Caco-2 (cell line): ENCODE measurements at places on chromosomes 11 and 22. TPM values are rescaled to one million over a fixed set of nuclear protein-coding genes. Genes with fewer than 3 reads are reported as not detected.
A peak's percentile ranks its signal among the peaks of the same experiment; 100 is the strongest.

DNA sequence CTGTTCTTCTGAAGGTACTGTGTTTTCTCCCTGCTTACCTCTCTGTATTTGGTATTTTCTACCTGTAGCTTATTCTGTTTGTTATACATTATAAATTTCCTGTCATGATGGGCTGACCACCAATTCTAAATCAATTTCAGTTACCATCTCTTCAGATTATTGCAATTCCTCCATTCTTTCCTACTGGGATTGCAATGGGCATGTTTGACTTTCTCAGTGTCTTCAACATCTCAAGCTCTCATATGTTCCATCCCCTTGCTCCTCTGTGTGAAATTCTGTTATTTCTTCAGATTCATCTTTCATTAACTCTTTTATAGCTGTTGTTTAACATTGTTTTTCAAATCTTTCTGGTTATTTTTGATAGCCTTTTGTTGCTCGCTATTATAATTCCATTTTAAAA, 15.5 kb upstream of the C22orf39 start:
- H3K4me3 ChIP-seq: no peak overlapping the region
- no peak for DNase-seq
- no peak overlapping the region for H3K27ac ChIP-seq
- H3K4me1 ChIP-seq: no peaks in the 10 kb centered on the region
- H3K36me3 ChIP-seq: peaks cover 4% of the 10 kb centered on the region

DNA sequence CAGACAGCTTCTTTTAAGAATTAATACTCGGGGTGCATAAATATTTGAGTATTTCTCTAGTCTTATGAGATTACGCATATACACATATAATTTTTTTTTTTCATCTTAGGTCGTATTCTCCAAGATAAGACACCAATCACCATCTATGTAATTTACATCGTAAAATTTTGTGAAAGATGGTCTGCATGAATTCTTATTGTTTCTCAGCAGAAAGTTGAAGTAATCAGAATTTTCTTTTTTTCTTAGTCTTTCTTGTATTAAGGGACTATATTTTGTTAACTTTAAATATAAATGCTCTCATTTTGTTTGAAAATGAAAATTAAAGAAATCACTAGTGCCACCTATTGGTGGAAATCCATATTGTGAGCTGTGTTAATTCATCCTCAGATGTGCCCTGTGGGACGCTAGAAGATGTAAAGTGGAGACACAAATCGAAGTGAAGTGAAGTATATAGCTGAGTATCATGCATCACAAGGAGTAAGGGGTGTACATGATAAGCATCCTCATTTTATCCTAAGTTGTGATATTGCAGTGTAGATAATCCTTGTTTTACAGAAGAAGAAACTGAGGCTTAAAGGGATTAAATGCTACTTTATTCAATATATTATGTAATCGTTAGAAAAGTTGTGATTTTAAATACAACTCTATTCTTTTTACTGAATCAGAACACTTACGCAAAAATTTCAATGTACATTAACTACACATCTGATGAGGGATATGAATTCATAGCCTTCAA, 2084.3 kb downstream of the LRRC4C start:
- no peaks in the 10 kb centered on the region for H3K4me1 ChIP-seq
- H3K27me3 ChIP-seq: no peaks in the 10 kb centered on the region
- H3K27ac ChIP-seq: no peak overlapping the region
- DNase-seq: peak; percentile 53
- no peaks in the 10 kb centered on the region for H3K36me3 ChIP-seq

Gene MS4A6E
- not detected in 2 replicates for total RNA-seq

Gene PAX6
- 0.43 and 0.74 TPM in 2 replicates for total RNA-seq

Gene C11orf86
- total RNA-seq: not detected in 2 replicates

- no peaks in the 10 kb centered on the region for H3K27me3 ChIP-seq
- no peak overlapping the region for H3K4me3 ChIP-seq
- DNase-seq: no peak
- no peaks in the 10 kb centered on the region for H3K36me3 ChIP-seq
- H3K27ac ChIP-seq: no peak overlapping the region
- H3K4me1 ChIP-seq: no peaks in the 10 kb centered on the region
Measured at GRCh38 chr22:23497016-23497885, 82.8 kb downstream of the IGLL1 start.

DNA sequence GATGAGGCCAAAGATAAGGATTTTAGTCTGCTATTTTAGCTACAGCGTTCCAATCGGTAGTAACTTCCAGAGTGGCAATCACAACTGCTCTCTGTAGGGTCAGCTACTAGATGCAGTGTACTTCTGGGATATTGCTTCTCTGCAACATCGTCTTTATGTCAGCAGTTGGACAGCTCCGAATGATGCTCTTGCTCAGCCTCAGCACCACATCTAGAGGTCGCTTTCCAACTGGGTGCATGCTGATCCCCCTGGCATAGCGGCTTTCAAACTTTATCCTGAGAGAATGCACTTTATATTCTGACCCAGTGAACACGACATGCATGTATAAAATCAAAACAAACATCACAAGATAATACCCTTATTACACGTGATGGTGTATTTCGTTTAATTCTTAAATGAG, 219.6 kb downstream of the C11orf87 start:
- H3K4me1 ChIP-seq: no peaks in the 10 kb centered on the region
- no peak overlapping the region for H3K27ac ChIP-seq
- H3K36me3 ChIP-seq: no peaks in the 10 kb centered on the region
- peak; percentile 58 for DNase-seq
- no peak overlapping the region for H3K4me3 ChIP-seq

Gene IL17REL
- total RNA-seq: not detected in 2 replicates

- no peaks in the 10 kb centered on the region for H3K4me1 ChIP-seq
- no peak for DNase-seq
- H3K4me3 ChIP-seq: no peak overlapping the region
Measured at GRCh38 chr22:30614268-30614667, 7.3 kb downstream of the TCN2 start.

- DNase-seq: no peak
- no peak within 1 kb of the TSS for H3K27ac ChIP-seq
- no peaks in the 10 kb centered on the region for H3K27me3 ChIP-seq
- no peaks in the 10 kb centered on the region for H3K36me3 ChIP-seq
- H3K4me1 ChIP-seq: no peaks in the 10 kb centered on the region
Measured at GRCh38 chr11:18726040-18726439, at the start of gene IGSF22. Gene IGSF22 (minus strand): TSS chr11:18726188. CDS start chr11:18724236, 1,952 bp downstream.

Gene RGL4
- not detected in 2 replicates for total RNA-seq

DNA sequence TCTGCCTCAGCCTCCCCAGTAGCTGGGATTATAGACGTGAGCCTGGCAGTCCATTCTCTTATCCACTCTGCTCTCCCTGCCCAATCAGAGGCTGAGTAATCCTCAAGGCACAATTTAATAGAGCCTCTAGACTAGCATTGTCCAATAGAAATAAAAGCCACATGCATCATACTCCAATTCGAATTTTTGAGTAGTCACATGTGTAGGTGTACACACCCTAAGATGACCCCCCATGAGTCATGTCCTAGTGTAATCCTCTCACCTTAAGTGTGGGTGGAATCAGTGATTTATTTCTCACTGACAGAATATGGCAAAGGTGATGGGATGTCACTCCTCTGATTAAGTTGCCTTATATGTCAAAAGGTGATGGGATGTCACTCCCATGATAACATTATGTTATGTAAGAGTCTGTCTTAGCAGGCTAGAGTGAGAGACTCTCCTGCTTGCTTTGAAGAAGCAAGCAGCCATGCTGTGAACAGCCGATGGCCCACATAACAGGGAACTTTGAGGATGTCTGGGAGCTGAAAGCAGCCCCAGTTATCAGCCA, 61.3 kb downstream of the MN1 start:
- no peaks in the 10 kb centered on the region for H3K4me1 ChIP-seq
- H3K36me3 ChIP-seq: no peaks in the 10 kb centered on the region
- no peak overlapping the region for H3K27ac ChIP-seq
- H3K4me3 ChIP-seq: no peak overlapping the region

DNA sequence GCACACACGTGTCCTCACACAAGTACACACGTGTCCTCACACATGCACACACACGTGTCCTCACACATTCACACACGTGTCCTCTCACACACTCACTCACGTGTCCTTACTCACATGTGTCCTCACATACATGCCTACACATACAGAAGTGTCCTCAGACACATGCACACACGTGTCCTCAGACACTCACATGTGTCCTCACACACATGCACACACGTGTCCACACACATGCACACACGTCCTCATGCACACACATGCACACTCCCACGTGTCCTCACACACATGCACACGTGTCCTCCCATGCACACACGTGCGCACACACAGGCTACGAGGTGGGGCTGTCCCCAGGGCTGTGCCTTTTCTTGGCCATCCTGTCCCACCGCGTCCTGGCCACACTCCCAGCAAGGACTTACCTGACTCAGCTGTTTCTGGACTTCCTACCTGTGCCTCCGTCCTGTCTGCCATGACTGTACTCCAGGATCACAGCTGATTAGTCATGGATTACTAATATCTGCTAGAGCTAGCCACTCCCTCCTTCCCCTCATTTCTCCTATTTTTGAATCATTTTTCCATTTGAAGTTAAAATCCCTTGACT, 990.2 kb downstream of the BRD1 start:
- H3K27me3 ChIP-seq: no peaks in the 10 kb centered on the region
- H3K27ac ChIP-seq: no peak overlapping the region
- no peak overlapping the region for H3K4me3 ChIP-seq
- H3K36me3 ChIP-seq: no peaks in the 10 kb centered on the region
- H3K4me1 ChIP-seq: no peaks in the 10 kb centered on the region
- DNase-seq: no peak

Gene SLCO2B1
- total RNA-seq: 231 and 277 TPM in 2 replicates

- peaks cover 4% of the 10 kb centered on the region for H3K4me1 ChIP-seq
- no peak for DNase-seq
- H3K4me3 ChIP-seq: no peak overlapping the region
- no peaks in the 10 kb centered on the region for H3K27me3 ChIP-seq
- H3K27ac ChIP-seq: no peak overlapping the region
Measured at GRCh38 chr11:2346014-2346413, 31.1 kb upstream of the CD81 start.

- H3K27ac ChIP-seq: peak overlapping the region; percentile 54
- DNase-seq: peak; percentile 77
- H3K27me3 ChIP-seq: no peaks in the 10 kb centered on the region
- H3K36me3 ChIP-seq: no peaks in the 10 kb centered on the region
Measured at GRCh38 chr11:102186551-102187191, 76.4 kb downstream of the YAP1 start.

Gene CHEK1
- 121 and 142 TPM in 2 replicates for total RNA-seq

Gene FGF4
- not detected in 2 replicates for total RNA-seq

Gene XBP1
- total RNA-seq: 215 and 225 TPM in 2 replicates

GRCh38 chr22:17429516-17429915, 60.3 kb downstream of the CECR2 start:
- no peaks in the 10 kb centered on the region for H3K27me3 ChIP-seq
- no peak overlapping the region for H3K4me3 ChIP-seq
- no peaks in the 10 kb centered on the region for H3K36me3 ChIP-seq
- no peaks in the 10 kb centered on the region for H3K4me1 ChIP-seq
- H3K27ac ChIP-seq: no peak overlapping the region

- H3K4me1 ChIP-seq: peaks cover under 1% of the 10 kb centered on the region; the same call in 1 of the 2 replicates
- H3K27ac ChIP-seq: no peak overlapping the region
- no peak for DNase-seq
- no peaks in the 10 kb centered on the region for H3K27me3 ChIP-seq
Measured at GRCh38 chr11:131430473-131431208, 60.2 kb downstream of the NTM start.

- no peak for DNase-seq
- H3K4me3 ChIP-seq: no peak overlapping the region
- H3K27me3 ChIP-seq: no peaks in the 10 kb centered on the region
- no peaks in the 10 kb centered on the region; the same call in 1 of the 2 replicates for H3K36me3 ChIP-seq
Measured at GRCh38 chr11:47606731-47607130, 12.5 kb upstream of the C1QTNF4 start.

DNA sequence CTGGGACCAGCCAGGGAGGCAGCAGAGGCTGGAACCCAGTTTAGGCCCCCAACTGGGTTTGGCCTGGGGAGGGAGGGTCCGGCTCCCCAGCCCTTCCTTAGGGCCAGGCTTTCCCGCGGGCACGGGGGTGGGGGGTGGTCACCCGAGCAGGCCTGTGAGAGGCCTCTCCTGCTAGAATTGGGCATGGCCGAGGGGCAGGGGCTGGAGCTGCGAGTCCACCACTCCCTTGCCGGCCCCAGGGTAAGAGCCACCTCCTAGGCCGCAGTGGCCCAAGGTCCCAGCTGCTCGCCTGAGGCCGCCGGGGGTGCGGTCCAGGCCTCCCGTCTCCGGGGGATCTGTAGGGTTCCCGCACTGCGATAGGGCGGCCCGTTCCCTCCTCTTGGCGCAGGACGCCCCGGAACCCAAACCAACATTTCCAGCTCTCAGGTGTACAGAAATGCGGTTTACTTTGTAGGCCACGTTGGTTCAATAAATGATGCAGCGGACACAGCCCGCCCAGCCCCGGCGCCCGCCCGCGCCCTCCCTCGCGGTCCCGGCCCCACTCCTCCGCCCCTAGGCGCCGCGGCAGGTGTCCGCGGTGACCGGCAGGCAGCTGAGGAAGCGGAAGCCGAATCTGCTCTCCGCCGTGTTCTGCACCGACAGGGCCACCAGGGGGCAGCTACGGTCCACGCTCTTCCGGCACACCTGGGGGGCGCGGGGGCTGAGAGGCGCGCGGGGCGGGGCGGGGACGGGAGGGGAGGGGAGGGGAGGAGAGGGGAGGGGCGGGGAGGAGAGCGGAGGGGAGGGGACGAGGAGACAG, 5.9 kb downstream of the LMNTD2 start:
- no peaks in the 10 kb centered on the region for H3K27me3 ChIP-seq
- peak overlapping the region; percentile 62 for H3K4me3 ChIP-seq
- peaks cover 20% of the 10 kb centered on the region for H3K4me1 ChIP-seq
- DNase-seq: peak; percentile 86
- no peaks in the 10 kb centered on the region for H3K36me3 ChIP-seq

Gene SLC37A2
- 11.4 and 13.8 TPM in 2 replicates for total RNA-seq

GRCh38 chr11:104541701-104542100, 356.6 kb downstream of the CASP12 start:
- no peak overlapping the region for H3K4me3 ChIP-seq
- H3K27ac ChIP-seq: no peak overlapping the region
- no peaks in the 10 kb centered on the region for H3K36me3 ChIP-seq
- no peaks in the 10 kb centered on the region for H3K27me3 ChIP-seq

- H3K36me3 ChIP-seq: no peaks in the 10 kb centered on the region
- H3K4me1 ChIP-seq: peaks cover 11% of the 10 kb centered on the region; the same call in 1 of the 2 replicates
- H3K4me3 ChIP-seq: peak overlapping the region; percentile 31; the same call in 1 of the 2 replicates
- peaks cover 3% of the 10 kb centered on the region; the same call in 1 of the 2 replicates for H3K27me3 ChIP-seq
- H3K27ac ChIP-seq: no peak overlapping the region
- DNase-seq: no peak
Measured at GRCh38 chr11:70078781-70079616, 882 bp downstream of the ANO1 start.

- peaks cover 86% of the 10 kb centered on the region for H3K4me1 ChIP-seq
- DNase-seq: no peak
- no peaks in the 10 kb centered on the region for H3K27me3 ChIP-seq
- peak overlapping the region; percentile 67 for H3K27ac ChIP-seq
- H3K4me3 ChIP-seq: no peak overlapping the region
- no peaks in the 10 kb centered on the region for H3K36me3 ChIP-seq
Measured at GRCh38 chr11:118213201-118213600, 11.6 kb downstream of the JAML start.

Gene LRRC4C
- total RNA-seq: not detected in 2 replicates

GRCh38 chr11:72100462-72100861, 2.6 kb downstream of the LAMTOR1 start:
- no peak for DNase-seq
- peaks cover 18% of the 10 kb centered on the region for H3K4me1 ChIP-seq
- H3K36me3 ChIP-seq: peaks cover 11% of the 10 kb centered on the region
- peak overlapping the region; percentile 98 for H3K27ac ChIP-seq
- no peaks in the 10 kb centered on the region for H3K27me3 ChIP-seq

Gene TRIM49
- total RNA-seq: not detected in 2 replicates
